Kidney glomerular epithelial cell (primary cell): ENCODE measurements at places on chromosomes 13 and 19.

DNA sequence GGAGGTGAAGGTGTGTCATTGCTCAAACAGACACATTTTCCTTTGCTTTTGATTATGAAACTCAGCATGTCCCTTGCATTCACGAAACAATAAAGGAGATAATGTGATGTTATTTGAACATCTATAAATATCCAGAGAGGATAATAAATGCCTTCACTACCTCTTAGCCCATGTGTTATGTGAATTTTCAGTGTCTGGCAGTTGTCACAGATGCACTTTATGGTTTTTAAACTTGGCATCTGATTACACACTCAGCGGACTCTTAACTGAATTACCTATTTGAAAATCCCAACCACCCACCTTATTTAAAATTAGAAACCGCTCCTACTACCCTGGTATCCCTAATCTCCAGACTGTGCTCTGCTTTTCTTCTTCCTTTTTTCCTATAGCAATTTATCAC, 254.2 kb downstream of the COG6 start:
- no peak for DNase-seq

DNA sequence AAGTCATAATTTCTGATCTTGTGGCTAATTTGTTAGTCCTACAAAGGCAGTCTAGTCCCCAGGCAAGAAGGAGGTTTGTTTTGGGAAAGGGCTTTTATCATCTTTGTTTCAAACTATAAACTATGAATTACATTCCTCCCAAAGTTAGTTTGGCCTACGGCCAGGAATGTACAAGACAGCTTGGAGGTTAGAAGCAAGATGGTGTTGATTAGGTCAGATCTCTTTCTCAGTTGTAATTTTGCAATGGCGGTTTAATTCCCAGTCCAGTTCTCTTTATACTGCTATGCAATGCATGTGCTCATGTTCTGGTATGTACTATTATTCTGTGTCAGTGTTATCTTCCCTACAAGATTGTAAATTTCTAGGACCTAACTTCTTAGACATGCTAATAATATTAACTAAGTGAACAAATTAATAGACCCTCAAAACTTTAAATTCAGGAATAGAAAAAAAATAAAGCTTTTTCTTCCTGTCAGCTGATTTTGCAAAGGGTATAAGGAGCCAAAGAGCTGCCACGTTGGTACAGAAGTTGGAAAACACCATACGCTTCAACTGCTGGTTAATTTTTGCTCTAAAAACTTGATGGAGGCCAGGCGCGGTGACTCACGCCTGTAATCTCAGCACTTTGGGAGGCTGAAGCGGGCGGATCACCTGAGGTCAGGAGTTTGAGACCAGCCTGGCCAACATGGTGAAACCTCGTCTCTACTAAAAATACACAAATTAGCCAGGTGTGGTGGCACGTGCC, 1.3 kb upstream of the DNAJC15 start:
- DNase-seq: no peak

DNA sequence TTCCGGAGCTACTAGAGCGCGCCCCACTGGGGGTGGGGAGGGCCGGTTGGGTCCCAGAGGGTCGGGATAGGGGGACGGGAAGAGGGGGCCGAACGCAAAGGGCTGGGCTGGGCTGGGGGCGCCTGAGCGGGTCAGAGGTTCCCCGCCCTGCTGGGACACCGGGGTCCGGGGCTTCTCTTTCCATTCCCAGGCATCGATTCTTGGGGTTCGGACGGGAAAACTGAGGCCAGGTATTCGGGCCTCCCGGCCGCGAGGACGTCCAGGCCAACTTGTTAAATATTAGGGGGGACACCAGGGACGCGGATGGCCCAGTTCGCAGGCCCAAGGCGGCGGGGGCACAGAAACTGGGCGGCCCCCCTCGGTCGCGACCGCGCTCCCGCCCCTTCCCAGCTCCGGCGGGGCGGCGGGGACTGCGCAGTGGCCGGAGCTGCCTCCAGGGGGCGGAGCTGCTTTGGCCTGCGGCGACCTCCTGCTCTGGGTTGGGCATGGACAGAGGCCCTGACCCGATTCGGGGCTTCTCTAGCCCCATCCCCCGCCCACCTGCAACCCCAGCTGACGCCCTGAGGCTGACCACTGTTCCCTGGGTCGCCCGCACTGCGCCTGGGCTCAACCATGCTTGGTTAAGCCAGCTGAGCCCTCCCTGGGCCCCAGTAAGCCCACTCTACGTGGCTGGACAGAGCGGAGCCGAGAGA, 1.2 kb upstream of the KLF16 start:
- peak; percentile 2 for DNase-seq

- DNase-seq: no peak
Observed at GRCh38 chr19:1107661-1108261, 4.0 kb downstream of the GPX4 start.

- DNase-seq: no peak
Observed at GRCh38 chr13:66553391-66553790, 676.7 kb downstream of the PCDH9 start.

GRCh38 chr19:16911046-16911445, 22.2 kb downstream of the F2RL3 start:
- no peak for DNase-seq

GRCh38 chr19:48588670-48589401, 17.7 kb upstream of the SPACA4 start:
- peak; percentile 88 for DNase-seq

DNA sequence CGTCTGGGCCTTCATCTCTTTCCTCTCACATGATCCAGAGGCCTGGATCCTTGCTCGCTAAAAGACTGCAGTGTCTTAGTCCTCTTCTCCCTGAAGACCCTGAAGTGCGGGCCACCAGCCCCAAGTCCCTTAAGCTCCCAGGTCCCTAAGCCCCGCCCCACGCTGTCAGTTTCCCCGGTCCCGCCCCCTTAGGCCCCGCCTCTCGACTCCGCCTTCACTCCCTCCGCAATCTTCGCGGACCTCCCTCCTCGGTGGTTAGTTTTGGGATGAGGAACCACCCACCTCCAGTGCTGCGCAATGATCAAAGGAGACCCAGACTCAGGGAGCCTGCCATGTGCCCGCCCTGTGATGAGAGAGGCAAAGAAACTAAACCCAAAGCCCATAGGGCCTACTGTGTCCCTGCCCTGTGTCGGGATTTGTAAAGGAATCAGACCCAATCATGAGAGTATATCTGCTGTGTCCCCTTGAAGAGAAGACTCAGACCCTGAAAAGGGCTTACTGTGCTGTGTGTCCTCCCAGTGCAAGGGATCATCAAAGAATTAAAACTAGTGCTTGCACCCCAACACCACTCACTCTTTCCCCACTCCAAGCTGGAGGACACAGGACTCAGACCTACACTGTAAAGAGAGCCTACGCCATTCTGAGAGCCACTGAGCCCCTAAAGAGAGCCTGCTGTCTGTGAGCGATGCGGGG, 3.0 kb upstream of the COX6B1 start:
- DNase-seq: no peak

GRCh38 chr13:40171566-40171965, 494.9 kb downstream of the FOXO1 start:
- no peak for DNase-seq

GRCh38 chr13:89465366-89465765, 1794.2 kb downstream of the SLITRK5 start:
- DNase-seq: peak; percentile 73
